Stimulated activated CD4-positive, alpha-beta T cell treated with anti-CD3 and anti-CD28 coated beads, Interleukin-1b, Interleukin-23, amount 100 ng/mL, for 1 hour (primary cell): ENCODE measurements at places on chromosomes 6 and 20.

- DNase-seq: no peak
Observed at GRCh38 chr6:152634773-152635172, 2.4 kb downstream of the SYNE1 start.

DNA sequence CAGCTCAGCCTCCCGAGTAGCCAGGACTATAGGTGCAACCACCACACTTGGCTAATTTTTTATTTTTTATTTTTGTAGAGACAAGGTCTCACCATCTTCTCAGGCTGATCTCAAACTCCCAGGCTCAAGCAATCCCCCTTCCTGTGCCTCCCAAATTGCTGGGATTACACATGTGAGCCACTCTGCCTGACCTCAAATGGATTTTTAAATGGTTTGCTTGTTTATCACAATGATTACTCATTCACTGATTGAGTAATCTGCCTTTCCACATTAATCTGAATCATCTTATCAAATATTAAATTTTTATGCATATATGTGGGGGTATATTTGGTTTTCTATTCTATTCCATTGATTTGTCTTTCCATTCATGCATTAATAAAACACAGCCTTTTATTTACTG lies 9.4 kb upstream of the KHDC1L start:
- DNase-seq: no peak

DNA sequence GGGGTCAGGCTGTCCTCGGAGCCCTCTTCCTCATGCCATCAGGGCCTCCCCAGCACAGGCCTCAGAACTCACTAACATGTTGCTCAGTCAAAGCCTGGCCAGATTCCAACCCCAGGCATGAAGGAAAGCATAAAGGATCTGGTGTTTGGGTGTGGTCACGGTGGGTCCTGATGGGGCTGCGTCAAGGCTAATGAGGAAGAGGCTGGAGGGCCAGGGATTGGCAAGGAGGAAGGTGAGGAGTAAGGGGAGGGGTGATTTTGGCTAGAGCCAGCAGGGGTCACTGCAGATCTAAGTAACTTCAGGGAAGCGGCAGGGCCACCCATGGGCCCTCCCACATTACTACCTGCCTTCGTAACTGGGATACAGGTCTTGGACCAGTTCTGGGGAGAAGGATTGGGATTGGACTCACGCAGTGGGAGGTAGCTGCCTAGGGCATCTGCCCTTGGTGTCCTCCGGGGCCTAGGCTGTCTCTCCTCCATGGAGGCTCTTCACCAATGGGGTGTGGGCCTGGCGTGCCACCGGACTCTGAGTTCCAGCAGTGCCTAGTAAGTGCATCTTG lies 36.2 kb upstream of the MRPS18A start:
- no peak for DNase-seq

DNA sequence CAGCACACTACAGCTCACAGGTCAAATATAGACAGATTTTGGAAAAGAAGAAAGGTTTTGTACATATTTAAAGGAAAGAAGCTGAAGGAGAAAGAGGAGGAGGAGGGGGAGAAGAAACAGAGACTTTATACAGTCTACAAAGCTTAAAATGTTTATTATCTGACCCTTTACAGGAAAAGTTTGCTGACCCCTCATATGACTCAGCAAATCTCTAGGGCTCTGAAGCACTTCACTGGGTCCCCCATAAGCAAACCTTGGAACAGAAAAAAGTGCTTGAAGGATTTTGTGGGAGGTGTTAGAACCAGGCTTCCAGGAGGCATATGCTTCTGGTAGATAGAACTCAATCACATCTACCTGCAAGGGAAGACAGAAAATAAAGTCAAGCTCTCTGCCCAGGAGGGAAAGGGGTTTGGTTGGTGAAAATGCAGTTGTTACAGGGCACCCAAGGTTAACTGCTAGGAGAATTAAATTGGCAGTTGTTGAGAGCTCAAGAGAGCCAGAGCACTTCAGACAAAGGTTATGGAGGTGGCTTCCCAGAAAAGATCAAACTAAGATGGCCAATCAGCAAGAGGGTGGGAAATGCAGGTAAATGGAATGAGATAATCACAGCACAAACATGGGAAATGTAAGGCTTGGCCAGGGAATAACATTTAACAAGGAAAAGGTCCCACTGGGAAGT lies 207.4 kb upstream of the SGK1 start:
- no peak for DNase-seq

- DNase-seq: no peak
Observed at GRCh38 chr6:152595499-152595898, 41.7 kb downstream of the SYNE1 start.

- DNase-seq: no peak
Observed at GRCh38 chr6:1591926-1592325, 17.8 kb upstream of the FOXC1 start.

DNA sequence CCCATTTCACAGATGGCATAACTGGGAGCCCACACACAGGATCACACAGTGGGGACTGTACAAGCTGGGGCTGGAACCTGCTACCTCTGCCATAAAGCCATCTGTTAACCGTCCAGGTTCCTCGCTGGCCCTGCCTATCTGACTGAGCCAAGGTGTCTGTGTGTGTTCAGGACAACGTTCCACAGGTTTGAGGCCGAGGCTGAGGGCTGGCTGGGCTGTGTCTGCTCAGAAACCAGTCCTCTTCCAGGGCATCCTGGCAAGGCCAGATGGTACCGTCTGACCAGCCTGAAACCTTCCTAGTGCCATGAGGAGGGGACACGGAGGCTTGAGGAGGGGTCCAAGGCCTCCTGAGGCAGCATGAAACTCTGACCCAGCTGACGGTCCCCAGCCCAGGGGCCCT lies 150.6 kb downstream of the TAF4 start:
- no peak for DNase-seq

- no peak for DNase-seq
Observed at GRCh38 chr6:169237496-169238134, 16.0 kb downstream of the THBS2 start.

- no peak for DNase-seq
Observed at GRCh38 chr6:96948631-96949030, 24.1 kb downstream of the KLHL32 start.

DNA sequence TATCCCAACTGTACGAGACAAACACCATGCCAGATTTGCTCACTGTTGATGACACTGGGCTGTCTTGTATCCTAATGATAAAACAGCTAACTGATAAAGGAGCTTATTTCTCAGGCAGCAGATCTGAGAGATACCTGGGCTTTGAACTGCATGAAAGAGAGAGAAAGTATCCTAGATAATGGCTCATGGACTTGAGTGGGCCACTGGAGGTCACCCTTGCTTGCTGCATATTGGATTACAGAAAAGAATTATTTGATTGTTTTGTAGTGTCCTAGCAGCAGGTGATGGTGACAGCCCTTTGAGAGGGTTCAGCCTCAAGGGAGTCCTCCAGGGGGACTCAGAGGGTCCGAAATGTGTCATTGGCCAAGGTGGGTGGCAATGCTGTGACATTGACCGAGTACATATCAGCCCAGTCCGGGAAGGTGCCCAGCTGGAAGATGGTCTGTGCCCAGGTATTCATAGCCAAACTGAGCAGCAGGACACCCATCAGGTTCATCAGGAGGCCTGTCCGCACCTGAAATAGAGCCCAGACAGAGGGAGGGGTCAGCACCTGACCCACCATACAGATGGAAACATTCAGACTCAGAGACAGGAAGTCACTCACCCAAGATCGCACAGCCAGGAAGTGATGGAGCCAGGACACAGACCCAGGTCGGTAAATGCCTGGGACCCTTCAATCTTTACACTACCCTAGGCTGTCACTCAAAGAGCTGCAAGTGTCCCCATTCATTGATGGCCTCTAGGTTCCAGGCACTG lies 9.4 kb upstream of the OCSTAMP start:
- DNase-seq: no peak

DNA sequence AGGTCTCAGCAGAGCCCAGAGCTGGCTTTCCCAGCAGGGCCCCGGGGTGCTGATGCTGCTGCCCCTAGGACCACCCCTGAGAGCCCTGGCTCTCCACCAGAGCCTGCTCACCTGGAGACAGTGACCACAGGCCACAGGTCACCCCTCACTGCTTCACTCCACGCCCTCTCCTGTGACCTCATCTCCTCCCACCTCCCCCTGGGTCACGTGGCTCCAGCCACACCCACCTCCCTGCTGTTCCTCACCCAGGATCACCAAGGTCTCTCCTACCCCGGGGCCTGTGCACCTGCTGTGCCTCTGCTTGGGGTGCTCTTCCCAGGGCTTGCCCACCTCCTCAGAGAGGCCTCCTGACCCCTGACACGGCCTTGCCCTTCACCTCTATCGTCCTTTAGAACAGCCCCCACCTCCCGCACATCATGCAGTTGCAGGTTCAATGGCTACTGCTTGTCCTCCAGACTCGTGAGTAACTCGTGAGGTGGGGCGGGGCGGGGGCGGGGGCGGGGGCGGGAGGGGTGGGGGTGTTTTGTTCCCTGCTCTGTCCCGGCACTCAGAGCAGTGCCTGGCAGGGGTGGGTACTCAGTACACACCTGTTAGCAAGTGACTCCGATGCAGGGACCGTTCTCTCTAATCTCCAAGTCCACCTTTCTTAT lies 468.0 kb downstream of the PREX1 start:
- no peak for DNase-seq

DNA sequence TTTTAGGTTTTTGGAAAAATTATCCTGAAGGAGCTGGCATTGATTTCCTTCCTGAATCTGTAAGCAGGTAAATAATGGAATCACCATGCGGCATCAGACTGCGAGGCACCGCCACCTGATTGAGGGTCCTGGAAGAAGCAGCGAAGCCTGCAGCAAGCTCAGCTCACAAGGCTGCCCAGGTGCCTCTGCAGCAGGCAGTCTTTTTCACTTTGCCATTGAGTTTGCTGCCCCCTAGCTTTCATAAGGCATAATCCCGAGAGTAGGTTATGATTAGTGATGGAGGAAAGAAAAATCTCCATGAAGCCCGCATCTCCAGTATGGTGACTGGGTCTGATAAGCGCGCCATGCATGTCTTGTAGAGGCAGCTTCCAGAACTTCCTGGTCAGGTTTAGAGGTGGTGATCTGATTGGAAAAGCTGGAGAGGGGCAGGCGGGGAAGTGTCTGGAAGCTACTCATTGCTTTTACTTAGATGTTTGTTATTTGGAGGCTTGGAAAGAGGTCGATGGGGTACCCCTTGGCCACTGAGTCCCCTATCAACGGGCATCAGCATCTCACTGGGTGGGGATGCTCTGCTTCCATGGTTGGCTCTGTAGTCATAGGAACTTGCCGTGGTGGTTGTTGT lies 26.7 kb downstream of the IYD start:
- DNase-seq: no peak

DNA sequence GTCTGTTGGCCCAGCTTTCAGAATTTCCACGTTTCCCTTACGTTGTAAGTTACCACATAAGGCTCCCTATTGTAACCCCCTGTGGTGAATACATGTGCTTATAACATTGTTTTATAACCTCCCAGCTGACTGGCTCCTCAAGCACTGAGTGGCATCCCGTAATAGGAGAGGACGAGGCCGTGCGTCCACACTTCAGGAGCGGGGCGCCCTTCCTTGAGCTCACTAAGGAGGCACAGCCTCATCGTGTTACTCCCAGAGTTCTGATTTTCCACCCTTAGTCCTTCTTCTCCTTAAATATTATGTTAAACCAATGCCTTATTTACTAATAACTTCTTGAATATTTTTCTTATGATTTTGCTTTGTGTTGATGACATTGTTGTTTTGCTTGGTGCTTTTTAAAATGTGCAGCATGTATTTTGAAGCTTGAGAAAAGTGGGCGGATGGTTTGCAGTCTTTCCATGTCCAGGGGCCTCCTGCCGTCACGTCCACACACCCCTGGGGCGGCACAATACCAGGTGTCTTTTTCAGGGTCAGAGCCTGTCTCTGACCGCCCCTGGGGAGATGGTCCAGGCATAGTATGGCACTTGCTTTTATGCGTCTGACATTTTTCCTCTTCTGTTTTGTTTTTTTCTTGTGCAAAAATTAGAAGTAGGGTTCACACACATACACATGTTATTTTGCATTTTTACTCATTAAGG lies 181.8 kb downstream of the DLL1 start:
- DNase-seq: no peak

- no peak for DNase-seq
Observed at GRCh38 chr20:43752561-43753301, 25.9 kb upstream of the GTSF1L start.

DNA sequence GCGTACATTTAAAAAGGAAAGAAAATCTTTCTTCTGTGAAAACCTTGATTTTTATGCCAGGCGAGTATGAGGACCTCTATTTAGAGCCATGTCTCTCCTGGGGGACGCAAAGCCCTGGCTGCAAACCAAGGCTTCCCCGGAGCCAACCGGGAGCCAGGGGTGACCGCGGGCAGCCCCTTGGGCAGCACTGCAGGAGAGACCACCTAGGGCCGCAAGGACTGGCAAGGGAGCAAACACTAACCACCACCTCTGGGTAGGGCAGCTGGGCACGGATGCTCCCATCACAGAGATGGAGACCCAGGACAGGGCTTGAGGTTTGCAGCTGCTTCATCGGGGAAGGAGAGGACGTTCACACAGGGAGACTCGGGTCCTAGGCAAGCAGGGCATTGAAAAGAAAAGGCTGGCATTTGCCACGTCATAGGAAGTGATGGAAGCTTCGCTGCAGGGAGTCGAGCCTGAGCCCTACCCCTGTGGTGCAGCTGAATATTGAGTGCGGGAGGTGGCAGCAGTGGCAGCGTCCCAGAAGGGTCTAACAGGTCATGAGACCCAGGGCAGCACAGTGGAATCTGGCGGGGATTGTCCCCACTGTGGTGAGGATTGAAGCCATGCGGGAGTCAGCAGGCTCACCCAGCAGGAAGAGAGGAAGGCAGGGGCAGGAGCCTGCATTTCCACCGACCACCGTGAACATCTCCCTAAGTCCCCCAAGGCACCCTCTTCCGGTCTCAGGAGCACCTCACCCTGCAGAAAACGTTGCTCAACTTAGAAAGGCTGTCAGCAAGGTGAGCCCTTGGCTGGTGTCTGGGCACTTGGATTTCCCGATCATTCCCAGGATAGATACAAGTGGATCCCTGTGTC lies 156.2 kb upstream of the CST7 start:
- no peak for DNase-seq

GRCh38 chr20:36969478-36970186 lies 18.1 kb upstream of the SAMHD1 start:
- DNase-seq: no peak

DNA sequence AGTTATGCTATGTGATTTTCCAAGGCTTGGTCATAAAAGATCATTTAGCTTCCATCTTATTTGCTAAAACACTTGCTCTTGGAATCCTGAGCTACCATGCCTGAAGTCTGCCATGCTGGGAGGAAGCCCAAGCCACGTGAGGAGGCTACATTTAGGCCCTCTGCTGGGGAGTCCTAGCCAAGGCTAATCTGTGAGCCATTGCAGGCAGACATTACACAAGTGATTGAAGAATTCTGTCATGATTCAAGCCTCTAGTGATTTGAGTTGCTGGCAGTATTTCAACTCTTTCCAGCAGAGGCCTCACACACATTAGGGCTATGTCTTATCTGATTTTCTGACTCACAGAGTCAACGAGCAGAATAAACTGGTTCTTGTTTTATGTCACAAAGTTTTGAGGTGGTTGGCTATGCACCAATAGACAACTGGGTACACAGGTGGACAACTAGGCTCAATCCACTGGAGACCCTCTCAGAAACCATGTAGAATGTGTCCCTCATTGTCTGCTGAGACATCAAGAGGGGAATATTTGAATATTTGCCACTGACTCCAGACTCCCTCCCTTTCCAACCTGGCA lies 227.2 kb upstream of the SULF2 start:
- no peak for DNase-seq
